Motor neuron (in vitro differentiated cells): ENCODE measurements at places on chromosomes 1 and 21. TPM values are rescaled to one million over a fixed set of nuclear protein-coding genes. Genes with fewer than 3 reads are reported as not detected.

DNA sequence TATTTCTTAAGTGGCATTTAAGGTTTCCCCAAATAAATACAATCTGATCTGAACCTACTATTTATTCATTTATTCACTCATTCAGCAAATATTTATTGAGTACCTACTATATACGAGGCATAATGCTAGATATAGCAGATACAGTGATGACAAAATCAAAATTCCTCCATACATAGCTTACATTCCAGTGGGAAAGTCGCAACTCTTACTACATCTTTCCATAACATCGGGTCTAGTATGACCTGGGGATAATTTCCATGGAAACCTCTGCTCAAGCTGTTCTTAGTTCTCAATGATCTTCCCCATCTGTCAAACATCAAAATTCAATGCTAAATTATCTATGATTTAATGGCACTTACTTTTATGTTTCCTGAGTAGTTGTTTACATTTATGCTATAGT is 70.8 kb upstream of the PRKACB start:
- ATAC-seq = no peak

- ATAC-seq = peak; percentile 4
Observed at GRCh38 chr1:54464477-54465146, 58.4 kb upstream of the SSBP3 start.

GRCh38 chr1:27577504-27578188 is 26.3 kb downstream of the AHDC1 start:
- ATAC-seq = peak; percentile 15

- no peak for ATAC-seq
Observed at GRCh38 chr1:14662116-14662515, 63.6 kb downstream of the KAZN start.

FMO2 gene
- total RNA-seq = 3.2 and 4.5 TPM in 2 replicates

EFNA3 gene
- total RNA-seq = 1.2 and 2.0 TPM in 2 replicates
